Activated T-cell treated with anti-CD3 and anti-CD28 coated beads for 1 hour (primary cell): ENCODE measurements at places on chromosomes 12 and 14.

- peak; percentile 36 for DNase-seq
Measured at GRCh38 chr14:70821584-70822529, 12.5 kb upstream of the MAP3K9 start.

DNA sequence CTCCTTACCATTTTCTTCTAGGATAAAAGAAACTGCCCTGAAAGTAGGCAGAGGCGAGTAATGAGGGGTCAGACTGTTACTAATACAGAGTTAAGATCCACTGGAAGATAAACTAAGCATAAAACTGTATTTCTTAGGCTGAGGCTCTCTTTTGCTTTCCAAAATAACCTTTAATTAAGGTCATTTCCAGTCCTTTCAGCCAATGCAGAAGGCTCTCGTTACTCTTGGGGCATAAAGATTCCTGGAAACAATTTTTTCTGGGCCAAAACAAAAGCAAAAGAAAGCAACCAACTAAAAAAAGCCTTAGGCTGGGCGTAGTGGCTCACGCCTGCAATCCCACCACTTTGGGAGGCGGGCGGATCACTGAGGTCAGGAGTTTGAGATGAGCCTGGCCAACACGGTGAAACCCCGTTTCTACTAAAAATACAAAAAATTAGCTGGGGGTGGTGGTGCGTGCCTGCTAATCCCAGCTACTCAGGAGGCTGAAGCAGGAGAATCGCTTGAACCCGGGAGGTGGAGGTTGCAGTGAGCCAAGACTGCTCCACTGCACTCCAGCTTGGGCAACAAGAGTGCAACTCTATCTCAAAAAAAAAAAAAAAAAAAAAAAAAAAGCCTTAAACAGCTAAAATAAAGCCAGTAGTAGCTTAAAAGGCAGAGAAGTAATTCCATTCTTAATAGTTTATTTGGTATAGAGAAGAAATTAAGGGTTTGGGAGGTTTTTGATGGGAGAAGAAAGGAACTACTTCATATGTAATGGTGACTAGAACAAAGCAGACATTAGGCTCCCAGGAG, 68.9 kb upstream of the STAC3 start:
- DNase-seq: no peak

GRCh38 chr14:21203470-21204166, 47.8 kb upstream of the OR5AU1 start:
- no peak for DNase-seq

DNA sequence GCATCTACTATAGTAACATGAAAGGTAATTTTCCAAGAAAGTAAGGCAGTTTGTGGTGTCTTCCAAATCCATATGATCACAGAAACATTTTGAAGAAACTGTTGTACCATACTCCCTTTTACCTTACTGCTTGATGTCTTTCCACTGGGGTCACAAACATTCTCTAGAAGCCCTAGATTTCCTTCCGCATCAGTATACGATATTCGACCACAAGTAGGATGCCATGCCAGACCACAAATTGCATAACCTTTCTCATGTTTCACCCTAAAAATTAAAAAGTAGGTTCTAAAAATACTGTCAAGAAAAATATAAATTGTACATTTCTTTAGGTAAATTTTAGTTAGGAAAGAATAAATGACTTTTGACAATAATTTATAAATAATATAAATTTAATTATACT, 26.5 kb downstream of the WDHD1 start:
- DNase-seq: no peak

DNA sequence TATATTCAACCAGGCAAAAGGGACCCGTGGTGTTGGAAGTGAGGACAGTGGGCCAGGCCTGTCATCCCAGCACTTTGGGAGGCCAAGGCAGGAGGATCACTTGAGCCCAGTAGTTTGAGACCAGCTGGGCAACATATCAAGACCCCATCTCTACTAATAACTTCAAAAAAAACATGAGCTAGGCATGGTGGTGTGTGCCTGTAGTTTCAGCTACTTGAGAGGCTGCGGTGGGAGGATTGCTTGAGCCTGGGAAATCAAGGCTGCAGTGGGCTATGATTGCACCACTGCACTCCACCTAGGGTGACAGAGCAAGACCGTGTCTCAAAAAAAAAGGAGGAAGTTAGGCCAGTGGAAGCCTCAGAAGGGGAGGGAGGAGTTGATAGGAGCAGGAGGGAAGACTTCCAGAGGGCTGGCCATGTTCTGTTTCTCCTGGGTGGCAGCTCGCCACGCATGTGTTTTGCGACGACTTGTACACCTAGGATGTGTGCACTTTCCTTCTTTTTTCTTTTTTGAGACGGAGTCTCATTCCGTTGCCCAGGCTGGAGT, 10.1 kb downstream of the SLC25A29 start:
- no peak for DNase-seq

DNA sequence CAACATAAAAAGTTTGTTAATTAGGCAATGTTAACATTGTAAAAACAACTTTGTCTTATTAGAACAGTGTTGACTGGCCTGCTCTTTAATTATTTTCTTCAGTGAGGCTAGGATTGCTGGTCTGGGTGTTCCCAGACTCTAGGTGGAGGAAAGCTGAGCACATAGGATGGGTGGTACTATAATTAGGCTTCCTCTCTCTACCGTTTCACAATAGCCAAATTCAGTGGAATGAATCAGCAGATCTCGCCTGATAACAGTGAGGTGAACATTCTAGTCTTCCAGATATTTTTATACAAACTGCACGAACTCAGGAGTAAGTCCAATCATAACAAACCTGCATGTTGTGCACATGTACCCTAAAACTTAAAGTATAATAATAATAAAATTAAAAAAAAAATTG, 11.9 kb downstream of the PTGDR start:
- DNase-seq: no peak
